Activated T-helper 17 cell treated with anti-CD3 and anti-CD28 coated beads, Interleukin-2, amount 50 U/mL, for 72 hours (primary cell): ENCODE measurements at places on chromosomes 7 and 10. TPM values are rescaled to one million over a fixed set of nuclear protein-coding genes. Genes with fewer than 3 reads are reported as not detected.

Gene PLAU
- total RNA-seq = 0.37 TPM

Gene PHKG1
- 3.0 TPM for total RNA-seq

Gene C7orf57
- 0.95 TPM for total RNA-seq

Gene KCNK18
- not detected for total RNA-seq

Gene TMEM196
- not detected for total RNA-seq

Gene FOXP2
- total RNA-seq = not detected

Gene C10orf53
- not detected for total RNA-seq

Gene TRPV5
- total RNA-seq = 0.13 TPM

Gene SPAM1
- total RNA-seq = not detected

Gene GSTO1
- 258 TPM for total RNA-seq

Gene ZC3HAV1L
- total RNA-seq = 23.6 TPM

Gene EXOC6
- total RNA-seq = 12.1 TPM

Gene MRC1
- 0.08 TPM for total RNA-seq

Gene HSPA12A
- 1.1 TPM for total RNA-seq

Gene GDF10
- total RNA-seq = 0.45 TPM

Gene H2BK1
- 1.2 TPM for total RNA-seq

Gene GPR146
- 2.0 TPM for total RNA-seq

Gene ATP6V0A4
- total RNA-seq = 0.42 TPM

Gene TFEC
- 0.05 TPM for total RNA-seq

Gene FKBP6
- not detected for total RNA-seq

Gene PRKG1
- 0.42 TPM for total RNA-seq

Gene DEPP1
- total RNA-seq = 0.73 TPM

Gene CCDC172
- not detected for total RNA-seq

Gene COA1
- total RNA-seq = 36.1 TPM

Gene LRRC4
- not detected for total RNA-seq

Gene SLC16A12
- not detected for total RNA-seq

Gene CYP2C19
- total RNA-seq = 0.16 TPM

Gene AKR1B15
- total RNA-seq = not detected

Gene TCF7L2
- 1.1 TPM for total RNA-seq
